ENCODE measurements at places on chromosomes 5 and 9.
A peak's percentile ranks its signal among the peaks of the same experiment; 100 is the strongest.

GRCh38 chr9:94973451-94973941, 247.0 kb downstream of the AOPEP start:
- DNase-seq, result no peak

GRCh38 chr9:138100711-138101350, 223.2 kb downstream of the CACNA1B start:
- no peak for DNase-seq

DNA sequence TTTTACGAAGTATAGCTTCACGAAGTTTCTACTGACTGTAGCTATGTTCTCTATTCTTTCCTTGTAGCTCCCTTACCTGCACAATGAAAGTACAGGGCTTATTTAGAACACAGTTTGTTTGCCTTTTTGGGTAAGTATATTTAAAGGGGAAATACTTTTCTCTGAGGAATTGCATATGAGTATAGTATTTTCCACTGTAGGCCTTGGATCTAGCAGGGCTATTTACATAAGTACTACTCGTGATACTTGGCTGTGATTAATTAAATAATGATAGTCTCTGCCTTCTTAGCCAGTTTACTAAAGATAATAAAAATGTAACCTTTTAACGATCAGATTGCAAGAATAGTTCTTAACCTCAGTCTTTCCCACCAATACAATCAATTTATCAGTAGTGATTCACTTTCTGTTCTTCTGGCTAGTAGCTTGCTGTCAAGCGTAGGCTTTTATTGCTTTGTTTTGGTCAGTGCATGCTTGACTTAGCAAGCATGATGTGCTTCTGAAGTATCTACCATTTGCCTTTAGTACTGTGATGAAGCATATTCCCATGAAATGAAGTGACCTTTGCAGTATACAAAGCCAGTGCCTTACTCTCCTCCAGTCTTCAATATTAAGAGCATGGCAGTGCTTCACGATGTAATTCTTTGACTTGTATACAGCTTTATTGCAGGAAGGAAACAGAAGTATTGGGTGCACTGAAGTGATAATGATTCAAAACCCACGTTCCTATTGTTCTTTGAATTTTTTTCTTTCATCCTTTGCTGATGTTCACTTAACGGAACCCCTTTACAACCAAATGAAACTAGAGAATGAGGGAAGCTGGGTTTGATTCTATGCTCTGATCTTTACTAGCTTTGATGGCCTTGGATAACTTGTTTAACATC, 64.2 kb downstream of the SLC44A1 start:
- DNase-seq, result no peak

- DNase-seq, result no peak
Measured at GRCh38 chr5:172789687-172790495, 18.9 kb upstream of the DUSP1 start.

- DNase-seq, result peak; percentile 30
Measured at GRCh38 chr5:94832685-94833084, 214.2 kb downstream of the SLF1 start.

DNA sequence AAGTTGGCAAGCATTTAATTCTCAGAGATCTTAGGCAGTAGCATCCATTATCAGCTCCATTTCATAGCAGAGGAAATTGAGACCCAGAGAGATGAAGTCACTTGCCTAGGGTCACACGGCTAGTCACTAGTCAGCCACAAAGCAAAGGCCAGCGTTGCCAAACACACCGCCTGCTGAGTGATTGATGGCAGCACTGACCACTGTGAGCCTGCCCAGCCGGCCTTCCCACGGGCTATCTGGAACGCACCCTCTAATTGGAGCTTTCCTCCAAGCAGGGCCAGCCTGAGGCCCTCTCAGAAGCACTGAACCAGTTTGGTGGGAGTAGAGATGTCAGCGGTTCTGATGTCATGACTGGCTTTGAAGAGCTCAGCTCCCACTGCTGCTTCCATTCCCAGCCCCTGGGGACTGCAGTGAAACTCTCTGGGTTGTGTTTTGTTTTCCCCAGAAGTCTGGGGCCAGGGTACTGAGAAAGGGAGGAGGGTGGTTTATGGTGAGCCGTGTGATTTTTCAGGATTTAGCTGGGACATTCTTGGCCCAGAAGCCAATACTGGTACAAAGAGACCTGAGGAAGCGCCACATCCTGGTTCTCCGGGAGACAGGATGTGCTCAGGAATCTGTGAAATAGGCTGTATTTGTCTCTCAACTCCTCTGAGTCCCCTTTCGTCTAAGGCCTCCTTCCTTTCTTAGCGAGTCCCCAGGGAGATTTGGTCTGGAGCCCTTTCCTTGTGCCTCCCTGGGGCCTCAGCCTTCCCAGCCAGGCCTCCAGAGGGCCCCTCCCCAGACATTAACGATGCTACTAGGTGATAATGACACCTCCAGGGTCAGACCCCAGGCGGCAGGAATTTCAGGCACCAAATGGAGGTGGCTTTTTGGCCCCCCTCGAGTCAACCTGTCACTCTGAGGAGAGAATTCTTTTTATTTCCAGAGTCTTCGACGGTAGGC, 44.5 kb downstream of the SPRY4 start:
- DNase-seq, result no peak
